CD4-positive, alpha-beta T cell treated with Interleukin-12 subunit alpha and Interleukin-12 subunit beta, for 1 hour (primary cell): ENCODE measurements at places on chromosomes 11 and 22.

DNA sequence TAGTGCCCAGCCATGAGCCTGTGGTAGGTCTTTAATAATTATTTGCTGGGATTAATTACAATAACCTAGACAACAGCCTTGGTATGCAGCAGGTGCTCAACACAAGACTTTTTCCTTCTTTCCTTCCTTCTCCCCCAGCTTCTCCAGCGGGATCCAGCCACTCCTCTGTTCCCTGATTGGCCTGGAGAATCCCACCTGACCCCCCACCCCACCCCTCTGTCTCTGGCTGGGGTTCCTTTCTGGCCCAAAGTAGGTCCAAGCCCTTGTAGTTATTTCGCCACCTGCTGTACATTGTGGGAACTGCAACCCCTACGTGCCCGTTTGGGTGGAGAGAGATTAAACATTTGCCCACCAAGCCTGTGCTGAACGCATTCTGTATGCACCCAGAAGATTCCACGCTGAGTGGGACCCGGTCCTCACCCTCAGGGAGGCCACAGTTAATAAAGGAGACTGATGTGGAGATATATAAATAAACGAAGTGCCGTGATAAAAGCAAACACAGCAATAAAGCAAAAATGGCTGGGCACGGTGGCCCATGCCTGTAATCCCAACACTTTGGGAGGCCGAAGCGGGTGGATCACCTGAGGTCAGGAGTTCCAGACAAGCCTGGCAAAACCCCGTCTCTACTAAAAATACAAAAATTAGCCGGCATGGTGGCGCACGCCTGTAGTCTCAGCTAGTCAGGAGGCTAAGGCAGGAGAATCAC, 32.1 kb upstream of the DGKZ start:
- DNase-seq = peak; percentile 79

- DNase-seq = no peak
Measured at GRCh38 chr11:117992620-117993019, 6.4 kb downstream of the IL10RA start.

- no peak for DNase-seq
Measured at GRCh38 chr11:34364102-34364501, 6.3 kb upstream of the ABTB2 start.

- DNase-seq = peak; percentile 63
Measured at GRCh38 chr11:124793466-124794278, 6.5 kb downstream of the MSANTD2 start.

- peak; percentile 83 for DNase-seq
Measured at GRCh38 chr11:20363500-20364340, at the start of gene HTATIP2. HTATIP2 (plus strand) TSS chr11:20363714; CDS start chr11:20364238, 524 bp downstream.

GRCh38 chr11:28899706-28900105, 791.5 kb downstream of the METTL15 start:
- no peak for DNase-seq

GRCh38 chr22:32839831-32840584, 38.5 kb downstream of the TIMP3 start:
- DNase-seq = no peak

DNA sequence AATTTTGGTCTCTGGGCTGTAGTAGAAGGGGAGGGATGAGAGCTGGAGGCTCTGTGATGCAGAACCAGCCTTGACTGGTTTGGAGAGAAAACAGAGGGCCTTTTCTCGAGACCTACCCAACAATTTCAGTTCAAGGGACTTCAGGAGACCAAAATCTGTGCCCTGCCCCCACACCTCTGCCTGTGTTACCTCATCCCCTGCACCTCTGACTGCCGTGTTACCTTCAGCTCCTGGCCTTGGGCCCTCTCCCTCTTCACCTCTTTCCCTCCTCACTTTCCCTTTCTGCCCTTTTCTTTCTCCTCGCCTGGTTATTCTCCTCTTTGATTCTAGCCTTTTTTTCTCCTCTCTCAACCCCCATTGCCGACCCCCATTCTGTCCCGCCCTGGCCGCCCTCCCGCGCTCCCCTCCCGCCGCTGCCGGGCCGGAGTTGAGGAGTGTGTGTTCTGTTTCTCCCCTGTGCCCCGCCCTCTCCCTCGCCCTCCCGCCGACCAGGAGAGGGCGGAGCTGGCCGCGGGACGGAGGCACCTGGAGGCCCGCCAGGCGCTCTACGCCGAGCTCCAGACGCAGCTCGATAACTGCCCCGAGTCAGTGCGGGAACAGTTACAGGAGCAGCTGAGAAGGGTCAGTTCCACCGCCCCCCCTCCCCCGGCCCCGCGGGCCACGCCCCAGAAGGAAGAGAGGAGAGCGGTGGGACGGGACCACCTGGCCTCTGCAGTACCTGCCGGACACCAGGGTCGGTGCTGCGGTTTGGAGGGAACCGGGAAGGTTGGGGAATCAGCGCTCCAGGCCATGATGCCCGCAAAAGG, 27.2 kb downstream of the PHLDB1 start:
- peak; percentile 11 for DNase-seq

DNA sequence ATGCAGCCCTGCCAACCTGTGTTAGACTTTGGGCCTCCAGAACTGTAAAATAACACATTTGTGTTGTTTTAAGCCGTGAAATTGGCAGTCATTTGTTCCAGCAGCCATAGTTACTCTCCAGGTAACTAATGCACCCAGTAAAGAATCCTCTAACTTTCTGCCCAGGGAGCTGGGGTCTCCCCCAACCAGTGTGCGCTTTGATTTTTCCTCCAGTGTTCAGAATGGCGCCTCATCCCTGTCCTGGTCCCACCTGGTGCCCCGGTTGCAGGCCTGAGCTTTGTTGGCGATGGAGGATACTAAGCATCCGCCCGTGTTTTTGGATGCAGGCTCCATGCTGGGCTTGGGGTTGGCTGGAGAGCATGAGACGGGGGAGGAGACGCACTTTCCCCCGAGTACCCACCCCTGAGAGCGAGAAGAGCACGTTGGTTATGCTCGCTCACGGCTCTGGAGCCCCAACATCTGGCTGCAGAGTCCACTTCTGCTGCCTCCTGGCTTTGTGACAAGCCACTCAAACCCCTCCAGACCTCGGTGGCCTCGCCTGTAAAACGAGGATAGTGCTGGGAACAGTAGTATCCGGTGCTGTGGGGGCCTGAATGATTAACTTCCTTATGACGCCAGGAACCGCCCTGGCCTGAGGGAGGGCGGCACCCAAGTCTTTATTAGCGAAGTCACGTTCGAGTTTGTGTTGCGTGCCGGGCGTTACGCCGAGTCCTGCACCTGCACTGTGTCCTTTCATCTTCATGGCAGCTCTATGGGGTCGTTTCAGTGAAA, 25.8 kb downstream of the MRGPRD start:
- DNase-seq = no peak

DNA sequence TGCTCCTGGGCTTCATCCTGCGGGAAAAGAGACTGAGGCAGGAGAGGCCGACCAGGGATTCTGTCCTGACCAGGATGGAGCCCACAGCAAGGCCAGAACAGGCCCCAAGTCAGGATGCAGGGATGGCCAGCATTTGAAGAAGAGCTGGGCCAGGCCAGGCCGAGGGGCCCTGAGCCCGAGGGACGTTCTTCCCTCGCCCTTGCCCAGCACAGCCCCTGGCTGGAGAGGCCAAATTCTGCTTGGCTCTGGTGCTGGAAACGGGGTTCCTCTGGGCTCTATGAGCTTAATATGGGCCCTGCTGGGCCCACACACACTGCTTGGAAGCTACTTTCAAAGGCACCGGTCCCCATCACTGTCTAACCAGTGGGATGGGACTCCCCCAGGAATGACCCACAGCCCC, 7.6 kb downstream of the APOBEC3G start:
- no peak for DNase-seq

- no peak for DNase-seq
Measured at GRCh38 chr11:813456-814096, 3.8 kb downstream of the RPLP2 start.

- DNase-seq = no peak
Measured at GRCh38 chr22:39409516-39410029, 10.0 kb downstream of the TAB1 start.

- DNase-seq = no peak
Measured at GRCh38 chr11:125036933-125037332, 26.2 kb upstream of the SLC37A2 start.

- DNase-seq = no peak
Measured at GRCh38 chr11:67500831-67501715, 4.1 kb downstream of the PITPNM1 start.

DNA sequence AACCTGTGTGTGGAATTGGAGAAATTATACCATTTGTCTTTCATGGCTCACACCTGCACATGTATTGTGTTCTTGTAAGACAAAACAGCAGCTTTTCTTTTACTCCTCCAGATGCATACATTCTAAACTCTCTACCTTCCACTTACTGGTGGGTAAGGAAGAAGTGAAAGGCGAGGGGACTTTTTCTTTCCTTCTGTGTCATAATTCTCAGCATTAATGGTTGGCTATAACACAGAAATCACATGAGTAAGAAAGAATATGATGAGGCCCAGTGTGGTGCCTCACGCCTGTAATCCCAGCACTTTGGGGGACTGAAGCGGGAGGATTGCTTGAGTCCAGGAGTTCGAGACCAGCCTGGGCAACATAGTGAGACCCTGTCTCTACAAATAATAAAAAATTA, 57.8 kb upstream of the SHANK2 start:
- no peak for DNase-seq

- no peak for DNase-seq
Measured at GRCh38 chr11:78346799-78347198, 70.8 kb downstream of the GAB2 start.

DNA sequence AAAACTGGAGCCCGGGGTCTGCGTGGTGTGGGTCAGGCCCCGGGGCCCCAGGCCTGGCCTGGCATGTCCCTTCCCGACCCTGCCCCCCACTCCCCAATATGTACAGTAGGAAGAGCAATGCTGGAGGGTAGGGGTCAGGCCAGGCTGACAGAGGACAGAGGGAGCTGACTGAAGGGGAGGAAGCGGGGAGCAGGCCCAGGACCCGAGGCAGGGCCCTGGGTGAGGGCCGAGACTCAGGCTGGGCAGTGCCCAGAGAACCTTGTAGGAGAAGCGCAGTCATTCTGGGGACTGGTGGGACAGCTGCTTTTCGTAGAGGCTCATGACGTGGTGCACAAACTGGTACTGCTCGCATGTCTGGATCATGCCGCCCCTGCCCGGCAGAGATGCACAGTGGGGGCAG, 2.7 kb upstream of the IGSF22 start:
- no peak for DNase-seq

DNA sequence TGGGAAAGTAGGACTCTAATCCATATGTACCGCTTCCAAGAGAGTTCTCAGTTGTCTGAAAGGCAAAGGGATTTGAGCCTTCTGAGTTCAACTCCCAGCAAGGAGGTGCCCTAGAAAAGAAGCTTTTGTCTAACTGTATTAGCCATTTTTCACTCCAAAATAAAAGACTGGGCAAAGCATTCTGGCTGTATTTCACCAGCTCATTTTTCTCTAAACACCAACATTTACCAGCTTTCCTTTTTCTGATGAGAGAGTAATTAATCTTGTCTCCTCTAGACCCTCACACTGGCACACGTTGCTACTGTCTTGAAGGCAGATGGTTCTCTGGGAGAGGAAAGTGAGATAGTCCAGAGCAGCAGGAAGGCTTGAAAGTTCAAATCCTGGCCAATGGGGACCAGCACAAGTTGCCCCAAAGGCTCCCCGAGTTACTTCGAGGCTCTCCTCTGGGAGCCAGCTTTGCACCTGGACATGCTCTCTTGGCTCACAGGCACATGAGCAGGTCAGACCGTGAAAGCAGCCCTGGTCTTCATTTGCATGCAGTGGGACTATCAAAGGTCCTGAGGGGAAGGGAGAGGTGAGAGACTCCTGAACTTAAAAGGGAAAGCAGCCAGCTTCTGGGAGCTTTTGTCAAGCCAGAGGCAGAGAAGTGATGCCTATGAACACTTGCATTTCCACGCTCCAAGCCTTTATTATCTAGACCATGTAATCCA, 100.0 kb downstream of the NTM start:
- no peak for DNase-seq

DNA sequence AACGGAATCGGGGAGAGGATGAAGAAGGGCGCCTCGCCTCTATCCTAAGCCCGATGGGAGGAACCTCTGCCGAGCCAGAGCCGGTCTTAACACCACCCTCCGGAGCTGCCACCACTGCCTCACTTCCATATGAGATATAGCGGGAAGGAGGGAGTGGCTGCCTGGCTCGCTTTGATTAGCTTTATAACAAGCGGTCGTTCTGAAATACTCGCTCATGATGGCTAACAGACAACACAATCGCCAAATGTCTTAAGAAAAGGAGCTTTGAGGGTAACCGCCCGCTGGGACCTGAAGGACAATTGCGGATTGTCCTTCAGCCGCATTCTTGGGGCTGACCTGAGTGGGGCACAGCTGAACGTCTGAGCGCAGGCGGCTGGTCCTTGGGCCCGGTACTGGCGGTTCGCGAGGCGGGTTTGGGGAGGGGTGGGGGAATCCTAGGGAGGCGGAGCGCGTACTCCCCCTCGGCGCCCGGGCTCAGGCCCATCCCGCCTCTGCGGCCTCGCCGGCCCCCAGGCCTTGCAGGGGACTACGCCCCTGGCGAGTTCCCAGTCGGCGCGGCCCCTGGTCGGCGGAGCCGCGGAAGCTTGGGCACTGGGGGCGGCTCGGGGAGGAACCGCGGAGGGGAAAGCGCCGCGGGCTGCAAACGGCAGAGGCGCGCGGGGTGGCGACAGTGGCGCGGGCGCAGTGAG, at the start of gene PLAAT5:
PLAAT5 (minus strand) TSS at position 617 of the 689 bp plus-strand sequence; CDS start at position 484, 133 bp downstream.
- peak; percentile 6 for DNase-seq

GRCh38 chr11:19087658-19088057, 27.1 kb upstream of the MRGPRX2 start:
- no peak for DNase-seq

DNA sequence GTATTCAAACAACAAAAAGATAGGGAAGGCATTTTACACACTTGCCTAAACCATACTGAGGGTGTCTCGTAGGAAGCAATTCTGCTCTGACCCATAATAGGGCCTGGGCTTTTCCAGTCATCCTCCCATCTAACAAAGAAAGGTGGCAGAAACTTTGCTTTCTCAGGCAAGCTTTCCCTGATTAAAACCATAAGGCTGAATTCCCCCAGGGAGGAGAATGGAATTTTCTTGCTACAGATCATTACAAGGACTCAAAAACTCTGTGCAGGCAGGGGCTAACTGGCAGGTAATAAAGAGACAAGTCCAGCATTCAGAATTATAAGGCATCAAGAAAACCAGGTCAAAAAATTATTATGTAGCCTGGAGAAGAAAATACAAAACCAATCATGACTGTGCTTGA, 90.4 kb downstream of the RBFOX2 start:
- DNase-seq = no peak

GRCh38 chr11:8168485-8169257, at the start of gene RIC3:
RIC3 (minus strand) TSS chr11:8169025; CDS start chr11:8168989, 36 bp downstream.
- DNase-seq = peak; percentile 43

DNA sequence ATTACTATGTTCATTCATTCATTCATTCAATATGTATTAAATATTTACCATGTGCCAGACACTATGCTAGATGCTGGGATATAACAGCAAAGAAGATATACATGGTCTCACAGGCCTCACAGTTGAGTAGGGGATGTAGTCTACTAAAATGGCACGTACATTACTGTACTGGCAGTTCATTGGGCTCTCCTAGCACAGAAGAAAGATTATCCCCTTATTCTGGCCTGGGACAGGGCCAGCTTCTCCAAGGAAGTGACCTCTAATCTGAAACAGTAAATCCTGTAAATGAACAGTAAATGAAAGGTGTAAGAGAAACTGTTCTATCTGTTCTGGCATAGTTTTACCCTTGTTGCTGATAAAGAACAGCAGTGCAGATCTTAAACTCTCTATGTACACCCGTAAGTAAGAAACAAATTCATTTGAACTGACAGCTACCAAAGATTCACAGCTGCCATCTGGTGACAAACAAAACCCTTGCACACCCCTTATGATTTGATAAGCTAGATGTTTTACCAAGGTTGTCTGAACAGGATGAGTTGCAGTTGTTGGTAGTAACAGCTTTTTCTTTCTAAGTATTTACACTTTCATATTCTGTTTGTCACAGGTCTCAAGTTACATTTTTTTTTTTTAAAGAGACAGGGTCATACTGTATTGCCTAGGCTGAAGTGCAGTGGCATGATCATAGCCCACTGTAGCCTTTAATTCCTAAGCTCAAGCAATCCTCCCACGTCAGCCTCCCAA, 263.1 kb downstream of the TMEM135 start:
- DNase-seq = no peak
